ENCODE measurements at places on chromosomes 6 and 20.

- DNase-seq: no peak
Measured at GRCh38 chr20:44034965-44035635, 120.4 kb downstream of the TOX2 start.

- no peak for DNase-seq
Measured at GRCh38 chr20:21513181-21513663, 642 bp downstream of the NKX2-2 start.

- no peak for DNase-seq
Measured at GRCh38 chr6:43250992-43251373, 7.7 kb downstream of the TTBK1 start.

GRCh38 chr6:118649918-118650581 lies 1.3 kb downstream of the CEP85L start:
- no peak for DNase-seq

DNA sequence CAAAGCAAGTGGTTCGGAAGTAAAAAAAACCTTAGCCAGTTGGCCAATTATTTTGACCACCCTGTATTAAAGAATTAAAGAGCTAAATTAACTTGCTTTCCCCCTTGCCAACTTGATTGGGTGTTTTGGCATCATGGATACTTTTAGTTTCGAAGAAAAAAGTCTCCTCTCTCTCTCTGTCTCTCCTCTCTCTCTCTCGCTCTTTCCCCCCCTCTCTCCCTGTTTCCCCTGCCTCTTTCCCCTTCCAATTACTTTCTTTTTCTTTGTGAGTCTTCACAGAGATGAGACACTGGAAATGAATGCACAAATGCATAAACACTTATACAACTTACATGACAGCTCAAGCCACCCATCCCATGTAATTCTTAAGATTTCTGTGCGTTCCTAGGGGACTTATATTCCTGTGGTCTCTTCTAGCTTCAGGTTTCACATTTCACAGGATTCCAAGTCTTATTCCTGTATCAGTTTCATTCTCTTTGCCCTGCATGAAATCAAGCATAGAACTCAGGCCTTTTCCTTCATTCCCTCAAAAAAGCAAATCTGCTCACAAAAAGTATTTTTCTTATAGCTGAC lies 32.9 kb upstream of the EYA4 start:
- no peak for DNase-seq

GRCh38 chr6:12886961-12887775 lies 170.6 kb downstream of the PHACTR1 start:
- no peak for DNase-seq
